ENCODE measurements at places on chromosomes 2 and 18.

- no peak for DNase-seq
These were observed 31.6 kb upstream of the NEB start for GRCh38 chr2:151765760-151766410.

DNA sequence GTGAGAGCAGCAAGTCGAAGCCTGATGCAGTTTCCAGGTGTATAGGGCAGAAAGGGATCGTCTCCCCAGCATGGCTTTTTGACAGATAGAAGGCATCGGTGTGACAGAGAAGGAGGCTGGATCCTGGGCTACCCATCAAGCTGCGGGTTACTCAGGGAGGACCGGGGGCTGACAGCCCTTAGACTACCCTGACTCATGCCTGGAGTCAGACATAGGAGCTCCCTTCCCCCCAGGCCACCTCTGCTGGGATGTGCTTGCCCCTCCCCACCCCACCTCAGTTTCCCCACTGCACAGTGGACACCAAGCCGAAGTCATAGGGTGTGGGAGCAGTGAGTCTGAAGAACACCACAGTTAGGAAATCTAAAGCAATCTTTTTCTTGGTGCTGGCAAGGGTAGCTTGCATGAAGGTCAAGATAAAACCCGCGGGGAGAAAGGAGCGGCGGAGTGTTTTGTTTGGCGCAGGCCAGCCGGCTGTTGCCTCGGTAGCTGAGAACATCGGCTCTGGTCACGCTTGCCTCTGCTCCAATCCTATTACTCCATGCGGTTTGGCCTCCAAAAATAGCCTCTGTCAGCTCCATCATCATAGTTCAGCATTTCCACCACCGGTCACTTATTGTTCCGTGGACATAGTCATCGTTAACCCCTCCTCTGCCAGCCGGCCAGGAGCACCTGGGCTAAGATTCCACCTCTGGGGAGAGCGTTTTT is 169.2 kb upstream of the GLI2 start:
- DNase-seq = no peak

- no peak for DNase-seq
These were observed 28.0 kb upstream of the INHBB start for GRCh38 chr2:120317916-120318315.

GRCh38 chr2:57370882-57371585 is 675.6 kb upstream of the VRK2 start:
- DNase-seq = no peak

GRCh38 chr18:53033128-53033527 is 693.1 kb downstream of the DCC start:
- no peak for DNase-seq

DNA sequence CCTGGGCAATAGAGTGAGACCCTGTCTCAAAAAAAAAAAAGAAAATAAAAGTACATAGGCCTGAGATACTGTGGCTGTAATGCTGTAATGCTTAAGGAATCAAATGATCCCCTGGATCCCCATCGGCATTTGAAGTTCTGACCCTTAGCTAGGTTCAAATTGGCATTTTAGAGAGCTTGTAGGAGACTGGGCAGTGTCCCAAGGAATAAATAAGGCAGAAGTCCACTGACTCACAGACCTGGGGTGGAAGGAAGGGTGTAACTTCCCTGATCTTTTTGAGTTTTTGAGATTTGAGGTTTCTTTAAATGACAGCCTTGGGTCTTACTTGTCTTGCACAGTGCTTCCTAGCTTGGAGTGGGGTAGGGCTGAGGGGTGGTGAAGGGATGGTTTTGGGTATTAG is 553.7 kb downstream of the SLC4A3 start:
- DNase-seq = no peak

- DNase-seq = peak; percentile 42
These were observed 94.1 kb upstream of the CD302 start for GRCh38 chr2:159891917-159892730.
